Stimulated activated CD8-positive, alpha-beta memory T cell treated with anti-CD3 and anti-CD28 coated beads, Interleukin-7, amount 100 ng/mL, for 1 hour (primary cell): ENCODE measurements at places on chromosomes 2 and 18.

DNA sequence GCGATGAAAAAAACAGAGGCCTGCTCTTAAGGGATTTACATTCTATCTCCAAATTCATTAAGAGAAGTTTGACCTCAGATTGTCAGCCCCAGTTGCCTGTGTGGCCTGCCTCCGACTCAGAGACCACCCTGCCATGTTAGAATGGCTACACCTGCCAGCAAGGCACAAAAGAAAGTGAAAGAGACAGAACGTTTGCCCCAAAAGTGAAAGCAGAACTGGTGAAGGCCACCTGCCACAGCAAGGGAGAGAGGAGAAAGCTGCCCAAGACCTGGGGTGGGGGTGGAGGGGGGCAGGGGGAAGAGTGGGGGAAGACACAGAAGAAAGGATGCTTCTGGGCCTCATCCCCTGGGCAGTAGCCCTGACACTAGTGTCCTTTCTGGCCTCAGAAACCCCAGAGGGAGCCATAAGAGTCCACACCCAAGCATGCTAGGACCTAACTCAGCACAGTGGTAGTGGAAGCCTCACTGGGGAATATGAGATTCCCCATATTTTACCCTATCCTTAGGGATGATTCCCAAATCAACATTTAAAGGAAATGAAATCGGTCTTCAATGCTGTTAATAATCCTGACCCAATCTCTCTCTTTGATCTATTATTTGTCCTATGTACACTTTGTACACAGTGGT, 389.7 kb downstream of the TXNL1 start:
- DNase-seq, result no peak

DNA sequence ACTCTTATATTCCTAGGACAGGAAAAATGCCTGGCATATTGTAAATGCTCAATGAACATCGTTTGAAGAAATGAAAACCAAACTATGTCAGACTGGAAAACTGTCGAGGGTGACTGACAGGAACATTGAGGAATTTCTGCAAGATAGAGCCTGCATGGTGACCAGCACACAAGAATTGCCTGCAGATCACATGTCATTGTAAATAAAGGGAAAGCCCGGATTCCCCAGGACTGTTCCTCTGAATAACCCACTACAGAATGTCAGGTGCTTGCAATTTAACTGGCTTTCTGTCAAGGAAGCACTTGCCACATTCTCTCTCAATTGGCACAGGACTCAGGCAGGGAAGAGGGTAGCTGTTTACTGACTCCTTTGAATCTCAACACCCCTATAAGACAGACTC, 129.0 kb upstream of the REG3G start:
- no peak for DNase-seq

DNA sequence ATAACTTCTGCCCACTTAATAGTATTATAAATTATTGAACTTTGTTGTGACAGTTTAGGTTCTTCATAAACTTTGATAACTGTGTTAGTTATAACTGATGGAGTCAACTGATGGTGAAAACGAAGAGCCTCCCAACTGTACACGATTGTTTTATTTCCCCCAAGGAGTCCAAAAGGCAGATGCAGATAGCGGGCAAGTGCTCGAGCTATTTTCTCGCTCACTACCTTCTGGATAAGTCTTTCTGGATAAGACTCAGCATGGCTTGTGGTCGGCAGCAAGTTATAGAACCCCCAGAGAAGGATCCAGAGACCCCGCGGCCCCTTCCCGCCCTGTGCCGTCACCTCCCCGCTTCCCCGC, 517 bp downstream of the GCFC2 start:
- DNase-seq, result no peak

- no peak for DNase-seq
These were observed 32.6 kb downstream of the CNGA3 start for GRCh38 chr2:98378901-98379300.

GRCh38 chr2:159098921-159099411, 130.5 kb downstream of the TANC1 start:
- DNase-seq, result no peak

- no peak for DNase-seq
These were observed 87.9 kb downstream of the CNTNAP5 start for GRCh38 chr2:124112966-124113365.

DNA sequence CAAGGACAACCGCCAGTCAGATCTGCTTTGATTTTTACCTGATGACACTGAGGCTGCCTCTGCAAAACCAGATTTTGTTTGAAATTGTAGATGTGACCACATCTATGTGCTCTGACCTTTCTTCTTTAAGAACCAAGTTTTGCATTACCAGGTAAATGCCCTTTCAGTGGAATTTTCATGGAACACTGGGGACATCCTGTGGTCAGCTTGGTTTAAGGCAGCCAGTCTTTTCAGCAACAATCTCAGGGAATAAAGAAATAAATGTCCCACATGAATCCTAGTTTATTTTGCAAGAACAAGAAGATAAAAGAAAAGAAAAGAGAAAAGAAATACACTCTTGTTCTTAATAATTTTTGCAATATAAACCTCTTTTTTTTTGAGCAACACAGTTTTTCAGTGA, 90.6 kb downstream of the POU3F3 start:
- no peak for DNase-seq

- peak; percentile 8 for DNase-seq
These were observed 662 bp downstream of the ACVR2A start for GRCh38 chr2:147845411-147845971.

- no peak for DNase-seq
These were observed 67.7 kb downstream of the EDAR start for GRCh38 chr2:108921096-108922030.

- no peak for DNase-seq
These were observed 20.3 kb downstream of the SEH1L start for GRCh38 chr18:12968115-12968514.

- no peak for DNase-seq
These were observed 163.1 kb downstream of the CDH20 start for GRCh38 chr18:61496374-61496773.

DNA sequence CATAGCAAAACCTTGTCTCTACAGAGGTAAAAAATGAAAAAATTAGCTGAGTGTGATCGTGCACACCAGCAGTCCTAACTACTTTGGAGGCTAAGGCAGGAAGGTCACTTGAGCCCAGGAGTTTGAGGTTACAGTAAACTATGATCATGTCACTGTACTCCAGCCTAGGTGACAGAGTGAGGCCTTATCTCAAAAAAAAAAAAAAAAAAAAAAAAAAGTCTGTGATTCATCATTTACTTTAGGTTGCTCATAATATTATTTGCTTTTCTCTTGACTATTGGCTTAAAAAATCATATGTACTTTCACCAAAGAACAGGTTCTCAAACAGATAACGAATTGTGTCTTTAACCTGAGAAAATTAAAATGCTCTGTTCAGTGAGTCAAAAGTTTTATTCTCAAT, 129.1 kb downstream of the MYO3B start:
- DNase-seq, result no peak

DNA sequence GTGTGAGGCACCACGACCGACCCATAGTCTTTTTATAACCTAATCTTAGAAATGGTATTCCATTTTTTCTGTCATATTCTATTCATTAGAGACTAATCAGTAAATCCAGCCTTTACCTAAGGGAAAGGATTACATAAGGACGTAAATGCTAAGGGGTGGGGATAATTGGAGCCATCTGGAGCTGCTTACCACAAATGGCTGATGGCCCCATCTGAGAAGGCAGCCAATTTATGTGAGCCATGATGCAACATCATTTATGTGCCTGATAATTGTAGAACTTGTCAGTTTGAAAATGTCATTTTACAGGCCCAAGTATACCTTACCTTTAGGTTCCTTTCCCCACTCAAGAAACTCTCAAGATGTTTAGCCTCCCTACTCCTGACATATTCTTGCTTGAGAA, 44.0 kb downstream of the ARHGEF33 start:
- DNase-seq, result no peak

DNA sequence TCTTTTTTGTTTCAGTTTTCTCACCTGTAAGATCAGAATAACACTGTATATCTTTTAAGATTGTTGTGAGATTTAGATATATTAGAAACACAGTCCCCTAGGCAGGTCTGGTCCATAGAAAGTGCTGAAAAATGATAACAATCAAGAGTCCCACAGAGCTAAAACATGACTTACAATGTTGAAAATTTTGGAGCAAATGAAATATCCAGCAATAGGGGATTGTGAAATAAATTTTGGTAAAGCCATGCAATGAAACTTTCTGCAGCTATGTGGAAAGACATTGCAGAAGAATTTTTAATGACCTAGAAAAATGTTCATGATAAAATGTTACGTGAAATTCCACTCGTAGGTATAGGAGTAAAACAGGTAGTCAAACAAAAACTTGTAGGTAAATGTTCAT, 127.6 kb upstream of the SERPINE2 start:
- no peak for DNase-seq

GRCh38 chr18:9055185-9055584, 47.3 kb upstream of the NDUFV2 start:
- DNase-seq, result no peak

- DNase-seq, result no peak
These were observed 227.7 kb downstream of the RPIA start for GRCh38 chr2:88919087-88919738.

DNA sequence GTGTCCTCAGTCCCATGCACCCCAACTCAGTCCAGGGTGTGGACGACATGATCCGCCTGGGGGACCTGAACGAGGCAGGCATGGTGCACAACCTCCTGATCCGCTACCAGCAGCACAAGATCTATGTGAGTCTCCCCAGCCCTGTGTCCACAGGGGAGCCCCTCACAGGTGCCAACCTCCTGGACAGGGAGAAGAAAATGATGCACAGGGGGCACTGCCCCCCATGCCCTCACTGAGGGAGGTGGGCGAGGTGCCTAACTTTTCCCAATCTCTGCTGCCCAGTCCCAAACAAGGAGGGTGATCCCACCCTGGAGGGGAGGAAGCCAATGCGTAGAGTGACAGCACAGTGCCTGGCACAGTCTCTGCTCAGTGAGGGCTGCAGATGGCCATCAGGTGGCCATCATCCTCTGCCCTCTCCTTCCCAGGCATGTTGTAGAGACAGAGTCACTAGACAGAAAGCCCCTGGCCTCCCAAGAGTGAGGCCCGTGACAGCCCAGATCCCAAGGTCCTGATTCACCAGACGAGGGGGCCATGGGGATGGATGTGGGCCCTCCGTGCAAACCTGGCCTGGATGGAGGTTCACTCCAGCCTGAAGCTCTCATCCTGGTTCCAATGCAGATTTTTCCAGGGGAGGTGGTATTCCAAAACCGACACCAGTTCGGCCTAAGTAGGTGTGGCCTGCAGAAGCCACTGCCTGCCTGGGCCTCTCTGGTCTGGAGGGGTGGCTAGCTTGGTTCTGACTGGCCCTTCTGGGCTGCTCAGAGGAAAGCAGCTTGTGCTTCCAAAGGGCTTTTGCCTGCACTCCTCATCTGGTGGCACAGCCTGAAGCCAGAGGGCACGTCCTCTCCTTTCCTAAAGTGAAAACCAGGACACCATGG, 30.0 kb downstream of the MYO7B start:
- DNase-seq, result no peak

GRCh38 chr2:35447215-35447614, 908.4 kb upstream of the CRIM1 start:
- DNase-seq, result no peak

DNA sequence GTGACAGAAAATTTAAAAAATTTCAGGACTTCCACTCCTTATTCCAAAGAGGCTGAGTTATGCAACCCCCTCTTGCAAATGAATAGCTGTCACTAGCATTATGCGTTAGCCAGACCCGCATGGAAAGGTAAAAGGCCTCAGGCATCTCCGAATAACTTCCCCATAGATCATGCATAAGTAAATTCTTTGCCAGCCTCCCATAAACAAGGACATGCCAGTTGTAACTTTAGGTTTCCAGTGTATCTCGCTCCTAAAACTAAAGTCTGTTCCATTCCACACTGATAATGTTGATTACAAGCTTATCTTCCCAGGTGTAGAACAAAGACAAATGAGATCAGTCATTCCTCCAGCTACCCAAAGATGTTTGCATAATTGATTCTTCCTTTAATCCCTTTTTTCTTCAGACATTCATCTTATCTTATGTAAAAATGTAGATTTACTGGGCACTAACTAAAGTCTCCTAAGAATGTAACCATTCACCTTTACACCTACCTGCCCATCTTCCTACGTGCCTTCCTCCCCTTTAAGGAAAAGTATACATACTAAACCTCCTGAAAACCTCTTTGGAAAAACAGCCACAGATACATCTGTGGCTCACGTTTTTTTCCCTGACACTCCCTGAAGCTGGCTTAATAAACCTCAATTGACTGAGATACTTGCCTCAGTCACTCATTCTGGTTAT, 13.6 kb upstream of the NFU1 start:
- no peak for DNase-seq

DNA sequence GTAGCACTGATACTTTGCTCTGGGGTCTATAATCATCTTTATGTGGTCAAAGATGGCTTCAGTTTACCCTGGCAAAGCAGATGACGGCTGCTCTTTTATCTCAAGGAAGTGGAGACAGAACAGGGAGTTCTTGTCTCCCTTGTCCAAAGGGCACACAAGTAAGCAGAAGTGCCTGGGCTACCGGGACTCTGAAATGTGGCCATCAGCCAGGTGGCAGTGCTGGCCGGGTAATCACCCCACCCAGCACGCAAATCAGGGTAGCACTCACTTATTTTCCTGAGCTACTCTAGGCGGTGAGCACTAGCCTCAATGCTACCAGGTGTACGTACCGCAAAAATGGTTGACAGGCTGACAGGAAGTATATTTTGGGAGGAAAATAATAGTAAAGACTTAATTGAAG, 119.7 kb upstream of the ETAA1 start:
- DNase-seq, result no peak

- no peak for DNase-seq
These were observed 90.0 kb downstream of the MAP3K20 start for GRCh38 chr2:173165443-173166238.

- no peak for DNase-seq
These were observed 132.7 kb downstream of the TSN start for GRCh38 chr2:121888189-121888557.

GRCh38 chr2:172664766-172665165, 70.9 kb upstream of the RAPGEF4 start:
- DNase-seq, result no peak

DNA sequence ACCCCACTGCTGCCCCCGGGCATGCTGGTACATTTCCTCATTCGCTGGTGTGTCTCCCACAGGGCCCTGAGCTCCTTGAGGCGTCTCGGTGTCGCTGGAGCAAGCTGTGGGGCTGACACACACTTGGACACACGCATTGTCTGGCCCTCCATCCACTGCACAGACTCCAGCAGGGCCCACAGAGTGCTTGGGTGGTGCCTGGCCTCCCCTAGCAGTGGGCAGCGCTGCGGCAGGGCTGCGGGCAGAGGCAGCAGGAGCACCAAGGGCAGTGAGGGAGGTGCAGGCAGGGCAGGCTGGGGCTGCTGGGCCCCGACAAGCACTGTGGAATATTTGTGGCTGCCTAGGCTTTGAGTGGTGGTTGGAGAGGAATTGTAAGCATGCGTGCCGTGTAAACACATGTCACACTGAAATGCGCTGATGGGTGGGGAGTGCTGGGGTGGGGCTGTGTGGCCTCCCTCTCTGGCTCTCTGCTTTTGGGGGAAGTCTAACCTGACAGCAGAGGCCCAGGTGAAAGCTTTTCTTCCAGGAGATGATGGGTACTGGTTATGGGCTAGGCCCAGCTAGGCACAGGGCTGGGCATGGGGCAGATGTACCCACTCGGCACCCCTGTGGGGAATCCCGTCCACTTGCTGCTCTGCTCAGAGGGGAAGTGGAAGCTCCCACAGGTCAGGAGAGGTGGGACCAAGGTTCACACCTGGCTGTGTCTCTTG, 55.5 kb upstream of the HS6ST1 start:
- no peak for DNase-seq
